ENCODE measurements at places on chromosomes 5 and 9.

DNA sequence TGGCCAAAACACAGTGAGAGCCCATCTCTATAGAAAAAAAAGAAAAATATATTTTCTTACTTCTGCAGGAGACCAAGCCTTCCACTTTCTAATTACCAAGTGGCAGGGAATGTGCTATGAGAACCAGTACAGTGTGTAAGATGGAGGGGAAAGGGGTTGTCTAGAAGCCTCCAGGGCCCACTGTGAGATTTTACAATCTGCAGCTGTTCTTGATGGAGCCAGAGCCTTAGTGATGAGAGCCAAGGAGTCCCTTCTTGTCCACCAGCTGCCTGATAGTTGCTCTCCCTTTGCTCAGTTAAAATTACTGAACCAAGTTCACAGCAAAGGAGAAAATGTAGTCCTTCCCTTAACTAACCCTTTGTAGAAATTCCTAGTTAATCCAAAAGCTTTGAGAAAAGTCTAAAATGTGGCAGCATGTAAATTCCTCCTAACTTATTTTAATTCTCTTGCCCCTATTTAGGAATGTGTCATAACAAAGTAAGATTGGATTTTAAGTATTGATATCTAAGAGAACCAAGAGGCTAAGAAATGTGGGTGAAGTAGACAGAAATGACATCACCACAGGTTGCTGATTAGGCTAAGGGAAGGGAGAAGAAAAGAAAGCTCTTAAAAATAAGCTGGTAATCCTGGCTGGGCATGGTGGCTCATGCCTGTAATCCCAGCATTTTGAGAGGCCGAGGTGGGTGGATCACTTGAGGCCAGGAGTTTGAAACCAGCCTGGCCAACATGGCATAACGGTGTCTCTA is 19.3 kb downstream of the SRP19 start:
- DNase-seq, result no peak

DNA sequence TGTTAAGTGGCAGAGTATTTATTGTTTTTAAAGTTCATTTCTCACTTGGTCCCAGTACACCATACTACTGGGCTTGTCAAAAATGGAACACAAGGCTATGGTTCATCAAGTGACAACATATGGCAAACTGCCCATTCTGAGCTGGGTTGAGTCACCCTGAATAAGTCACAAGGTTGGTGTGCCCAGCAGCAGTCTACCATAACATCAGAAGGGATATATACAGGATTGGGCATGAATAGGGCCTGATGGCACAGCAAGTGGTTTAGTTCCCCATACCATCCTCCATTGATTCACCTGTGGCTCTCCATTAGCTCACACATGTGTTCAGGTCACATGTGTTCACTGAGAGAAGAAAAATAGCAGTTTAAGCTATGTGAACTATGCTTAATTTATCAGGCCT is 249.8 kb upstream of the PRDM9 start:
- DNase-seq, result no peak

DNA sequence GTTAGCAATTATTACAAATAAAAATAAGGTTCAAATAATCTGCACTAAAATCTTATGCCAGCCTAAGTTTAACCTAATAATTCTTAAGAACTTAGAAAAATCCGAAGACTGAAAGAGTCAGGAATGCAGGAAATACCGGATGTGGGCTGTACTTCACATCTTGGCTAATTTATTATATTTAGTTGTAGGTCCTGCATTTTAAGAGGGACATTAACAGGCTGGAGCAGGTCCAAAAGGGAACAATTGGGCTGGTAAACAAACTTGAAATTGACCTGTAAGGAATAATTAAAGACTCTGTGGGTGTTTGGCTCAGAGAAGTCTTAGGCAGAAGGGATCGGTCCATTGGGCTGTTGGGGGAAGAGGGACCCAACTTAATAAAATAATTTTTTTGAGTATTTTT is 18.4 kb downstream of the GLRA1 start:
- no peak for DNase-seq

- DNase-seq, result no peak
These were observed 73.1 kb upstream of the GAS1 start for GRCh38 chr9:87020169-87020950.

- DNase-seq, result no peak
These were observed 185.9 kb downstream of the SEMA6A start for GRCh38 chr5:116388564-116389258.

- no peak for DNase-seq
These were observed 55.0 kb upstream of the BNC2 start for GRCh38 chr9:16925426-16925825.

DNA sequence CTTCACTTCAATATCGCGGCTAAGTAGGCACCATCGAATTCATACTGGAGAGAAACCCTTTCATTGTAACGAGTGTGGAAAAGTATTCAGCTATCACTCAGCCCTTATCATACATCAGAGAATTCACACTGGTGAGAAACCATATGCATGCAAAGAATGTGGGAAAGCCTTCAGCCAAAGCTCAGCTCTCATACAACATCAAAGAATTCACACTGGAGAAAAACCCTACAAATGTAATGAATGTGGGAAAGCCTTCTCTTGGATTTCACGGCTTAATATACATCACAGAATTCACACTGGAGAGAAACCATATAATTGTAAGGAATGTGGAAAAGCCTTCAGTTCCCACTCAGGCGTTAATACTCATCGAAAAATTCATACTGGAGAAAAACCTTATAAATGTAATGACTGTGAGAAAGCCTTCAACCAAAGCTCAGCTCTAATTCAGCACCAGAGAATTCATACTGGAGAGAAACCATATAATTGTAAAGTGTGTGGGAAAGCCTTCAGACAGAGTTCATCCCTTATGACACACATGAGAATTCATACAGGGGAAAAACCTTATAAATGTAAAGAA is 9.5 kb downstream of the ZNF879 start:
- no peak for DNase-seq

DNA sequence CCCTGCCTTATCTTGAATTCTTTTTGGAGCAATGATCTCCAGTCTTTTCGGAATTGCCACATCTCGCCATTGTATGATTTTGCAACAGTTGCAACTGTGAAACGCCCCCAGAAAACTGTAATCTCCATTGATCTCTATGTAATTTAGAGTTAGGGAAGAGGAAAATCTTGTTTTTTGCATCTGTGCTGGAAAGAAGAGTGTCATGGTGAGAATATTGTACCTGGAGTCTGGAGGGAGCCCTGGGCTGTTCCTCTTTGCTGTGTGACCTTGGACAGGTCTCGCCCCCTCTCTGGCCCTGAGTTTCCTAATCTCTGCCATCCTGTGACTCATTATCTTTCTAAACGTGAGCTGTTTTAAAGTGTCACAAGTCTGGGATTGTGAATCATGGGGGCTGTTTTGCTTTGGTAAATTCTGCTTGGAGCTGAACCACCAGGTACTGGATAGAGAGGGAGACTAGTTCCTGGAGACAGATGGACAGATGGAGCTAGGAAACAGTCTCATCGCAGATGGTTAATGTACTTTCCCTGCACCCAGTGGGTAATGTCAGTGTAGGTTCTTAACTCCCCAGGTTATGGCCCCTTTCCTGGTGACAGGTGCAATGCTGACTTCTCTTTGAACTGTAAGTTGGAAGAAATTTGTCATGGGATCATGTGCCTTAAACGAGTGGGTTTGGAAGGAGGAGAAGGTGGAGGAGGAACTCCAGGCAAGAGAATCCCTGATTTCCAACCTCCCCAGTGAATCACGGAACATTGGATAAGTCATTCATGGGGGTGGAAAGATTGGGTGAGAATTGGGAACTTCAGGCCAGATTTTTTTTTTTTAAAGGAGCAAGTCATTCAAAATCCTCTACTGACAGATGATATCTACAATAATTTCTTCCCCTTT is 19.6 kb downstream of the PPARGC1B start:
- DNase-seq, result no peak

DNA sequence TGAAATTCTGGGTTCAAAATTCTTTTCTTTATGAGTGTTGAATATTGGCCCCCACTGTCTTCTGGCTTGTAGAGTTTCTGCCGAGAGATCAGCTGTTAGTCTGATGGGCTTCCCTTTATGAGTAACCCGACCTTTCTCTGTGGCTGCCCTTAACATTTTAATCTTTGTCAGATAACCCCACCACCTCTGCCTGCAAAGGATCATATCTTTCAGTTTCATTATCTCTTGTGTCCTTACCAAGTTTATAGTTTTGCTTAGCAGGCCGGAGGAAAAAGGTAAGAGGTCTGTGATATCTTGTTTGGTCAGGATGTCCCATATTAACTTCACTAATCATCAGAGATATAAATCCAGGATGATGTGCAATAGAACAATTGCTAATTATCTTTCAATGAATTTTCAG is 970.2 kb upstream of the TYRP1 start:
- DNase-seq, result no peak

Data from activated CD4-positive, alpha-beta T cell treated with anti-CD3 and anti-CD28 coated beads for 24 hours (primary cell).